ENCODE measurements at places on chromosomes 5 and 9.

- no peak for DNase-seq
Observed at GRCh38 chr5:127950707-127951391, 132.7 kb upstream of the SLC12A2 start.

- DNase-seq: no peak
Observed at GRCh38 chr9:96486386-96487028, 36.5 kb downstream of the HABP4 start.

GRCh38 chr5:17401470-17402288, 96.4 kb upstream of the TAF11L2 start:
- no peak for DNase-seq

DNA sequence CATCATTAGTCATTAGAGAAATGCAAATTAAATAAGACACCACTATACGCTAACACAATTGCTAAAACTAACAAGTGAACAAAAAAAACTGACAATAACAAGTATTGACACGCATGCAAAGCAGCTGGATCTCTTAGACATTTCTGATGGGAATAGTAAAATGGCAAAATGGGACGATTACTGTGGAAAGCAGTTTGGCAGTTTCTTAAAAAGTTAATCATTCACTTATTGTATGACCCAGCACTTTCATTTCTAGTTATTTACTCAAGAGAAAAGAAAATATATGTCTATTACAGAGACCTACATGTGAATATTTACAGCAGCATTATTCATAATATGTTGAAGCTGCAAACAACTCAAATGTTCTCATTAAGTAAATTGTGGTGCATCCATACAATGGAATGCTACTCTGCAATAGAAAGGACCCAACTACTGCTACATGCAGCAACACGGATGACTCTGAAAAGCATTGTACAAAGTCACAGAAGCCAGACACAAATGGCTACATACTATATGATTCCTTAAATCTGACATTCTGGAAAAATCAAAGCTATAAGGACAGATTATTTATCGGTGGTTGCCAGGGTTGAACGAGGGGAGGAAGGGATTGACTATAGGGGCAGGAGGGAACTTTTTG, 96.8 kb upstream of the ITGA2 start:
- no peak for DNase-seq

DNA sequence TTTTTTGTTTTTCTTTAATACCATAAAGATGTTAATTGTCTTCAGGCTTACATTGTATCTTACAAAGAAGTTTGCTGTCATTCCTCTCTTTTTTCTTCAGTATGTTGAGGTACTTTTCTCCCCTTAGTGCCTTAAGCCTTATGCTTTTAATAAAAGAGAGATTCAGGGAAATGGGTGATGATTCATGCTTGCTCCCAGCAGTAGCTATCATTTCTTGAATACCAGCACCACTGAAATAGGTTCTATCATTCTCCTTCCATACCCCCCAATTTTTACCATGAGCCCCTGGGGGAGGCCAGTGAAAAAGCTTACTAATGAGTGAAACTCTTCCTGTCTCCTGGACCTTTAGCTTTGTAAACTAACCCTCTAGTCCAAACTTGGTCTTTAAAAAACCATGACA, 165.0 kb downstream of the FBXL7 start:
- DNase-seq: no peak

DNA sequence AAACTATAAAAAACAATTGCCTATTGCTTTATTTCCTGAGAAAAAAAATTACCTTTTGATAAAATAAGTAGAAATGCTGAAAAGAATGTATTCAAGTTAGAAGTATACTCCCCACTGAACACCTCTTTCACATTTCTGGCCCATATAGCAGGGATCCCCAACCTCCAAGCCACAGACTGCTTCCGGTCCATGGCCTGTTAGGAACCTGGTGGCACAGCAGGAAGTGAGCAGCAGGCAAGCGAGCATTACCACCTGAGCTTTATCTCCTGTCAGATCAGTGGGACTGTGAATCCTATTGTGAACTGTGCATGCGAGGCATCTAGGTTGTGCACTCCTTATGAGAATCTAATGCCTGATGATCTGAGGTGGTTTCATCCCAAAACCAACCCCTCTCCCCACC, 563.9 kb downstream of the RAB3C start:
- DNase-seq: no peak

- DNase-seq: no peak
Observed at GRCh38 chr9:128728298-128728697, 4.4 kb upstream of the ZDHHC12 start.

DNA sequence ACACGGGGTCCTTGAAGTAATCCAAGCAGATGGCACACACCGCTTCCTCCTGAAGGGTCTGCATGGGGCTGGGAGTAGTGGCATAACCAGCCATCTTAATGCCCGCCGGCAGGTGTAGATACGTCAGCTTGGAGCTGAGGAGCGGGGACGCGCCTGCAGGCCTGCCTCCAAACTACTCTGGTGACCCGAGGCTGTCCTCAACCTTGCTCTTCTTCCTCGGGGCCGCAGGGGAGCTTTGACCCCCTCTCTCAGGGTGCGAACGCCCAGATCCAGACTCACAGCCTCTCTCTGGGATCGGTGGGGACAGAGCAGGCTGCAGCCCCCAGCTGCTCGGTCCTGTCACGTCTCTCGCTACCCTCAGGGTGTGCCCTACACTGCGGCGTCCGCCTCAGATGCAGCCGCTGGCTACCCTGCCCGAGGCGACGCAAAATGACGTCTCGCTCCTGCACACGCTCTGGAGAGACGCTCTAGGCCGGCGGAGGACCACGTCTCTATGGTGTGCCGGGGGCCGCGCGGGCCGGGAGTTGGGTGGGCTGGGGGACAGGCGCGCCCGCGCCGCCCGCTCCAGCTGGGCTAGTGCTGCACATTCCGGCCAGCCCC, at the start of gene TRIM52:
TRIM52 (minus strand) TSS at position 424 of the 600 bp plus-strand sequence; CDS start at position 94, 330 bp downstream.
- DNase-seq: peak; percentile 85

- no peak for DNase-seq
Observed at GRCh38 chr5:54703133-54703532, 185.6 kb downstream of the SNX18 start.

DNA sequence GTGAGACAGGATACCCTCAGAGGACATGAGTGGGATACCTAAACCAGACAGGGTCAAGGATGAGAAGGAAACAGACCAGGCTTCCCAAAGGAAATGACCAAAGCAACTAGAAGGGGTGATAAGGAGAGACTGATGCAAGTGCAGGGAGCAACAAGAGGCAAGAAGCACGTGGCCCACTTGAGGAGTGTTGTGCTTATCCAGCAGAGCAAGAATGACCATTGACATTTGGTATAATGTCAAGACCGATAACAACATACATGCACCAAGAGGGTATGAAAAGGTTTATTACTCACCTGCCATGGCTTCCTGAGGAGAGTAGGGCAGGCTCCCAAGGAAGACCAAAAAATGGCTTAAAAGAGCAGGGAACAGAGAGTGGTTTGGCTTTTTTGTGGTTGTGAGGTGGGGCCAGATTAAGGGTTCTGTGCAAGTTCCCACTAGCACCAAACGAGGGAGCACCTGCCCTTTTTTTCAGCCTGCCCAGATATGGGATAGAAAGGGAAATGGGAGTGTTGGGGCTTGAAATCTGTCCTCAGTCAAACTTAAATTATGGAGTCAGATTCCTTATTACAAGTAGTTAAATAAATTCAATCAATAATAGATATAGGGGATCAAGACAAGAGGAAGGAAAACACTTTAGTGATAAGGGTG, 513.6 kb downstream of the RASEF start:
- no peak for DNase-seq

GRCh38 chr9:106657926-106658325, 205.0 kb upstream of the ZNF462 start:
- DNase-seq: no peak

DNA sequence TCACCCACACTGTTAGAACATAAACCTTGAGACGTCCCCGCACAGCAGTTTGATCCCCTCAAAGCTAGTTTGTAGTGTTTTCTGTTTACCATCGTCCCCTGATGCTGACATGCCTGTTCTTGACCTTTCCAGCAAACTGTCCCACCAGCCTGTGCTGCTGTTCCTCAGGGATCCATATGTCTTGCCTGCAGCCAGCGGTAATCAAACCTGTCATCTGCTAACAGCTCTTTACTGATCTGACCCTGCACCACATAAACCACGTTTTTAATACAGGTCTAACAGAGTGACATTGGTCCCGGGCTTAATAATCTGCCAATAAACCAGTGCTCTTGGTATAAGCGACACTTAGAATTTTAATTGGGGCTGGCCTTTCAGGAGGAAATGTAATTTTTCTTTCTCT, 34.7 kb downstream of the PPIC start:
- DNase-seq: no peak

- DNase-seq: no peak
Observed at GRCh38 chr9:12923468-12924009, 148.7 kb downstream of the LURAP1L start.

DNA sequence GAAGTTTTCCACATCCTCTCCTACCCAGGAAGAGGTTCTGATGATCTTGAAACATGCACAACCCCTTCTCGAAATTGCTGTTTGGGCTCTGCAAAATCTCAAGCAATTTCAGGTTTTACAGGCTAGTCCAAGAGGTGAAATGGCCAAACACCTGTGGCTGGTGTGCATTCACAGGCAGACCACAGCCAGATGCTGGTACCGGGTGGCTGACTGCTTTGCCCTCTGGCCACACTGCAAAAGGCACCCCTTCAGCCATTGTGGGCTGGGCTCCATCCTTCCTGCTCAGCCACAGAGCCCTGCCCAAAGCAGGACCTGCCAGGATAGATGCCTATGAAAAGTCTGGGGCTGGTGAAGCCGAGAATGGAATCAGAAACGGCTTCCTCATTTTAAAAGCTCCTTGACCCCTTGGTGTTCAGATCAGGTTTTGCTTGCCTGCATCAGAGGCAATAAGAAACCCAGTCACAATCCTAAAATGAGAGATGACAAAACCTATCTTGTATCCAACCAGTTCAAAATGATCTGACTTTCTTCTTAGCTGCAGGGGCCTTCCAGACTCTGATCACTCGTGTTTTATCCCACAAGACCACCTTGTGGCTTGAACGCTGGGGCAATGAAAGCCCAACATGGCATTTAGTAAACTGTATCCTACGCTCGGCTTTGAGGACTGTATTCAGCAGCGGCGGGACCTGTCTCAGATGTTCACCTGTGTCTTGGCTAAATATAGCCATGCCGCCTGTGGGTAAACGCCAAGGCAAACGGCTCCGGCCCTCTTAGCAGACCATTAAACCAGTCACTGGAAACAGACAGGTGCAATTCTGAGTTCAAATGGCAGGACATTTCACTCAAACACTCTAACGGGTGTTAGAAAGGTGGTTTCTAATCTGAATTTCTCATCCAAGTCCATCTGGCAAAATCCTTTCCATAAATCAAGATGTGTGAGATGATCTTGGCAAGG, 49.6 kb downstream of the EPB41L4B start:
- DNase-seq: no peak

DNA sequence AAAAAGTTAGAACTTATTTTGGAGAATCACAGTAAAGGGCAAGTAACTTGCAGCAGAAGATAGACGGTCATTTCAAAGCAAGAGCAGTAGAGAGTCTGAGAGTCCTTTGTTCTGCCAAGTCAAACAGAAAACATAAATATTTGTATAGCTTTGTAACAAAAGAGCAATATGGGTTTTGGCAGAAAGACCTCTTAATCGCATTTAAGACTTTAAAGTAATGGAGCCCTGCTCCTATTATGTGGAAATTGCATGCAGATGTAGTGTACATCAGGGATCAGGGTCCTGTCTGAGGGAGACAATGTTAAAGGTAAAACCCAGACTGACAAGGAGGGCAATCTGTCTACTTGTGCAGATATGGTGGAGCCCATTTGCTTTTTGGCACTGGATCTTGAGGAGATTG, 87.2 kb downstream of the PGM5 start:
- DNase-seq: no peak

DNA sequence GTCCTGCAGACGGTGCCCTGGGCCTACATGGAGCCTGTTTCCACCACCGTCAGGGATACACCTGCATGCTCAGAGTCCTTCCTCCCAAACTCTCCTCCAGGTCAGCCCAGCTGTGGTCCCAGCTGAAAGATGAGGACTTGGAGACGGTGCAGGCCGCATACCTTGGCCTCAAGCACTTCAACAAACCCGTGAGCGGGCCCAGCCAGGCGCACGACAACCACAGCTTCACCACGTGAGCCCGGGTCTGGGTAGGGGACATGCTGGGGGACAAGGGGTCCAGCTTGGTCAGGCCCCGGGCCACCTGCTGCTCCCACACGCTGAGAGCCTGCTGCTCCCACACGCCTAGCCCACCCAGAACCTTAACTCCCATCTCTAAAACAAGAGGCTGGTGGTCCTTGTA, 16.6 kb upstream of the CARD19 start:
- DNase-seq: no peak

DNA sequence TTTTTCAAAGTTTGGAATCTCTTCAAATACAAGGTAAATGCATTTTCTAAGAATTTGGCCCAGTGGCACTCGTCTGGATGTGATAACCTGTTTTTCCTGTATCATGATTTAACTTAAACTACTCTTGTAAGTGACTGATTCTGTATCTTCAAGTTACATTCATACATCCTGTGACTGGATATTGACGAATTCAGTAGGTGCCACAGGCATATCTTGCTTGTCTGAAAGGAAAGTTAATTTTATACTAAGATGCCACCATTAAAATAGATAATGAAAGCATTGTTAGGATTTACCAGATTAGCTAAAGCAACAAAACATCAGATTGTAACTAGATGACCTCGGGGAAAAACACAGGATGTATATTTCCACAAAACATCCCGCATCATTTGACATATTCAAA, 175.3 kb upstream of the ZNF608 start:
- DNase-seq: no peak

DNA sequence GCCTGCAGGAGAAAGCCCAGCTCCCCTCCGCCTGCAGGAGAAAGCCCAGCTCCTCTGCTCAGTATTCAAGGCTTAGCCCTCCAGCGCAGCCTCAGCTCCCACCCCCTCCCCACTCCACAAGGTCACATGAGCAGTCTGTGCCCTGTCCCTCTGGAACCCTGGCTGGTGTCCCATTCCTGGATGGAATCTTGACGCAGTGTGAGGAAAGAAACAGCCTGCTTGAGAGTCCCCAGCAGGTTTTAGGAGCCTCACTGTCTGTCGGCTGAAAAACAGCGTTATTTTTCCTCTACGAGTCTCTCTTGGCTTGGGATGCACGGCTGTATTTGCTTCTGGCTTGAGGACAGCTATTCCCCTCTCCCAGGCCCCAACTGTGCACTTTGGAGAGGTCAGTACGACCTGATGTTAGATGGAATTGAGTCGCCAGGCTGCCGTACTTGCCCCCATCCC, 210.1 kb upstream of the TRIM32 start:
- DNase-seq: no peak

DNA sequence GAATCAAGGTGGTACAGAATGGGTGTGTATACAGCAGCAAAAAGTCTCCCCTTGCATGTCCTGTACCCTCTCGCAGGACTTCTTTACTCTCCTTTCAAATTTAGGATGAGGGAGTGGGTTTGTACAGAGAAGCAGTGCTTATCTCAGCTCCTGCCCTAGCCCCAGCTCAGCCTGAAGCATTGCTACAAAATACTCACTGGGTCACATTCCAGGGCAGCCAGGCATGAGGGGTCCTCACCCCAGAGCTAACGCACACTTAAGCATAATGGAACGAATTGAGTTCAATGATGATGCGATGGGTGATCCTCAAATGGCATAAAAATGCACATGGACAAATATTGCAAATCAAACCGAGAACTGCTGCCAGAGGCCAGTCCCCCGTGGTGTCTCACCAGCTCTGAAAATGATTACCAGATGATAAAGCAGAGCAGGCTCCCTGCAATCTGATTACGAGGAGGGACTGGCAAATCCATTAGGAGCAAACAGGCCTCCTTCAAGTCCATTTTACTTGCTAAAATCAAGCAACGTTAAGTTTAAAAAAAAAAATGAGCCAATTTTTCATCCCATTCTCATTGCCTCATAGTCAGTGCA, 231.6 kb upstream of the TAS2R1 start:
- no peak for DNase-seq

All from activated T-cell treated with anti-CD3 and anti-CD28 coated beads for 48 hours (primary cell).